ENCODE measurements at places on chromosomes 4 and X.

DNA sequence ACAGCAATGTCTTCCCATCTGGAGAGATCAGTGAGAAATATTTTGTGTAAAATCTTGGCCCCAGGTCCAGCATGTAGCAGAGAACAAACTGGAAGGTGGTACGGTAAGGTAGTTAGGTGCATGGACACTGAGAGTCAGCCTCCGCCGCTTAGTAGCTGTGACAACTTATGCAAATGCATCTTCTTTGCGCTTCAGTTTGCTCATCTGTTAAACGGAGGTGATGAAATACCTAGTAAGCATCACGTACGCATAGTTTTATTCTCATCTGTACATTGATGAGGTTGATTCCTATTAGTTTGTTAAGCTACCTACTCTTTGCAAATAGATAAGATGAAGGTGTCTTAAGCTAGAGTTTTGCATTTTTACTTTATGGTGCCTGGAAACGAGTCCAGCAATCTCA, 80.0 kb upstream of the MSX1 start:
- DNase-seq, result no peak

- no peak for DNase-seq
Measured at GRCh38 chr4:87045234-87045558, 110.4 kb downstream of the AFF1 start.

DNA sequence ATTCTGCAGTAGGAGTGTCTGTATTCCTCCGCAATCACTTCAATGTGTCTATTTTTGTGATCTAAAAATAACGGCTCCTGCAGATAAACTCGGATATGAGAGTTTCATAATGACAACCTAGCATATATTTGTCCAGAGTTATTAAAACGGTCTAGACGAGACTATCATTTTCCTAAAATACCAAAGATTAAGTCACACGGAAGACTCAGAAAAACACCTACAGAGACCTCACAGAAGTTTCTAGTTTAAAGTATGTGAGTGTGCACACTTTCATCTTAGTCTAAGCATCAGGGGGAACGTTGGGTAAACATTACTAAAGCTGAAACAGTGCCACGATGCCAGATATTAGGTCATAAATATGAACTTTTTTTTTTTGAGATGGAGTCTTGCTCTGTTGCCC, 156.9 kb downstream of the AFAP1 start:
- no peak for DNase-seq

DNA sequence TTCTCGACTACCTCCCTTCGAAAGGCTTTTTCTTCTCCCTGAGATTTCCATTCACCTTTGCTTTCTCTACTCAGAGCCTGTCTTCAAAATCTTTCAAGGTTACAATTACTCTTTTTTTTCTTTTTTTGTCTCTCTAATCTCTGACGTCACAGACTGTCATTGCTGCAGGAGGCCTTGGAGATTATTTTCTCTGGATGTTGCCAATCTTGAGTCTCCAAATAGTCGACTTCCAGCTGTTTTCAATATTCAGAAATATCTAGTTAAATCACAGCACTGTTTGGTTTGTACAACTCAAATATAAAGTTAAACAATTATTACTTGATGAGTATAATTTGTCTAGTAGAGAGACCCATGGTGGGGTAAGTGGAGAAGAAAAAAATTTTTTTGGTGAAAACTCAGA, 359.0 kb upstream of the BOD1L1 start:
- DNase-seq, result no peak

DNA sequence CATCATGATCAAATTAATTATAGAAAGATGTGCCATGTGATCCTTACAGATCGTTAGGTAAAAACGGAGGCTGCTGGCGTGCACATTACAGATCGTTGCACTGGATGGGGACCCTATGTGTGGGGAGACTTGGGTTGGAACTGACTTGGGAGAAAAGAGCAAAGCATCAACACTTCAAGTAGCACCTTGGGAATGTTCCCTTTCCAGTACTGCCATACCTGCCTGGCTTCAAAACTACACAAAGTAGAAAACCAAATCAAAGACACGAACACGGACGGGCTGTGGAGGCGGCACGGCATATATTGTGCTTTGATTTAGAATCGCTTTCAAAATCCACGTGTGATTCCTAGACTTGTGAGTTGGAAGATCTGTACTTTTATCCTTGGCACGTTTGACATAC, 898 bp downstream of the CMC4 start:
- peak; percentile 3 for DNase-seq

DNA sequence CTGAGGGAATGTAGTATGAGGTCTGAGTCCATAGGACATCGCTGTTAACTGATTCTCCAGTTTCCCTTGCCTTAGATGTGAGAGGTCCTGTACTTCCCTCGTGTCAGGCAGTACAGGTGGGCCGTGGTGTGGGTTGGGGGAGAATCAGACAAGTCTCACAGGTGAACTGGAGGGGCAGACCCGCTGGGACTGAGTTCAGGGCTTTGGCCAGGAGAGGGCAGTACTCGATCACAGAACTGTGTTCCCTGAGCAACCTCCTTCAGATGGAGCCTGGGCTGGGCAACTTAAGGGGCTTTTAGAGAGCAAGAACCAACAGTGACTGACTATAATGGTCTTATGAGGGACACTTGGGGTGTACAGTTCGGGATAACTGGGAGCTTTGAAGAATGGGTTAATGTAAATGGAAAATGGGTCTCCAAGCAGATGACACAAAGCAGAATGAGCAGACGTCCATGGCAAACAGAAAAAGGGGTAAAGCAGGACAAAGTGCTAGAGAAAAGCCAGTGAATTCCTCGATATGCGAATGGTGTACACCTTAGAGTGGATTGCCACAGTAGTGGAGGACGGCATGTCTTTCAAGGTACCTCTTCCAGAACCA, 83.6 kb downstream of the CCNG2 start:
- DNase-seq, result peak; percentile 75

GRCh38 chr4:146943691-146944375, 1.8 kb downstream of the TTC29 start:
- no peak for DNase-seq

DNA sequence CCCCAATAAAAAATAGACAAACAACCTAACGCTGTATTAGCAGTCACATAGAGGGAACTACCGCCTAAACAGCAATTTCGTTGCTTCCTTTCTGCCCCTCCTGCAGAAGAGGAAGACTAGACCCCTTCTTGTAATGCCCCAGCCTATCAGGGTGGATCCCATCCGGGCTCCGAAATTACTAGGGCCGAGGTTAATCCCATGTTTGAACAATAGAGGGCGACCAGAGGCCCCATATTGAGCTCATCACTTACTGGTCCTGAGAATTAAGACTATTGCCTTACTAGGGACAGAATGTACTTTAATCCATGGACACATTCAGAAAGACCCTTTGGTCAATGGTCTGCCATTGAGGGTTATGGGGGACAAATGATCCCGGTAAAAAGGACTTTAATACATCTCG, 11.8 kb upstream of the ZNF630 start:
- peak; percentile 65 for DNase-seq

GRCh38 chrX:150842198-150842685, 56.2 kb downstream of the CD99L2 start:
- peak; percentile 6 for DNase-seq

- DNase-seq, result peak; percentile 95
Measured at GRCh38 chr4:5710961-5711478, at the start of gene EVC. Gene EVC (plus strand): TSS chr4:5711201. CDS start chr4:5711381, 180 bp downstream.

DNA sequence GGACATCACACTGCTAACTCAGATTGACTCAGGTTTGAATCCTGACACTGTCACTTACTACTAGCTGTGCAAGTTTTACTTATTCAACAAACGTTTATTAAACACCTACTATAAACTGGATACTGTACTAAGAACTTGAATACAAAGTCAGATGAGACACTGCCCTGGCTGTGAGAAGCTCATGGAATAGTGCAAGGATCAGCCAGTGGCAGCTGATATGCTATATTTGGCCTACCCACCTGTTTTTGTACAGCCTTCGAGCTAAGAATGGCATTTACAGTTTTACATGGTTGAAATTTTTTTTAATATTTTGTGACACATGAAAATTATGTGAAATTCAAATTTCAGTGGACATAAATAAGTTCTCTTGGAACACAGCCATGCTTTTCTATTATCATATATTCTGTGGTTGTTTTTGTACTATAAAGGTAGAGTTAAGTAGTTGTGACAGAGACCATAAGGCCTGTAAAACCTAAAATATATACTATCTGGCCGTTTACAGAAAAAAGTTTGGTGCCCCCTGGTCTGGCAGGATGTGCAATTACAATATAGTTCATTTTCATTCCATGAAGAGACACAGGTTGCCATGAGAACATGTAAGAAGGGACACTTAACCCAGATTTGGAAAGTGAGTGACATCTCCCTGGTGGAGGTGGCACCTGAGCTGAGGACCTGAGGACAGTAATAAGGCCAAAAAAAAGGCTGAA, 3.4 kb upstream of the SEC24D start:
- peak; percentile 50 for DNase-seq

- DNase-seq, result no peak
Measured at GRCh38 chrX:10676235-10676957, 56.0 kb upstream of the MID1 start.

DNA sequence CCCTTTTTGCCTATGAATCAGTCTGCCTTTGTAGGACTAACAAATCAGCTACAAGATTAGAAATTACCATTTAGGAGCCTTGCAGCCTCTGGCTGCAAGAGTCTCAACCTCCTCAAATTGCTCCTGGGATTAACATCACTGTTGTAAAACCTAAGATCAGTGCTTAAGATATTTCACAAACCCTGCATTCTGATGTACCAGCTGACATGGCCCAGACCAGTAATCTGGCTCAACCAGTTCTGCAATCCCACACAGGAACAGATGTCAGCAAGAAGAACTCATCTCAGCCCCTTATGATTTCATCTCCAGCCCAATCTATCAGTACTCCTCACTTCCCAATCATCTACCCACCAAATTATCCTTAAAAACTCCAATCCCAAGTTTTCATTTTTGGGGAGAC, 32.5 kb upstream of the AADAT start:
- peak; percentile 14 for DNase-seq

- DNase-seq, result no peak
Measured at GRCh38 chr4:38785041-38785790, 2.4 kb upstream of the TLR10 start.

GRCh38 chrX:63281465-63281864, 69.7 kb downstream of the SPIN4 start:
- no peak for DNase-seq

GRCh38 chr4:76300012-76300411, 6.5 kb upstream of the STBD1 start:
- DNase-seq, result no peak

- no peak for DNase-seq
Measured at GRCh38 chr4:138428611-138429010, 186.5 kb upstream of the SLC7A11 start.

DNA sequence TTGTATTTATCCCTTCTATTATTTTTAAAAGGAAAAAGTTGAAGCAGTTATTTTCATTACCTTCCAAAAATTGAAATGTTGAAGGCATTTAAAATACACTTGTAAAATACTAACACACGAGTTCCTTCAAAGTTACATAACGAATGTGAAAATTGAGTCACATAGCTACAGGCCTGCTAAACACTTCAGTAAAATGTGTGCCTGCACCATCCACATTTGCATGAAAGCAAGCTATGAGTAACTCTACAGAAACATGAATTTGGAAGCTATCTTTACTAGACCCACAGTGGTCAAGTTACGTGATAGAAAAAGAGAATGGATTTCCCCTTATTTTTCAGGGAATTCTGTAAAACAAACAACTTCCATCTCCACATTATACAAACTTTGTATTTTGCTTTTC, 1148.8 kb upstream of the PCDH7 start:
- no peak for DNase-seq

- no peak for DNase-seq
Measured at GRCh38 chr4:23353200-23353599, 536.6 kb downstream of the PPARGC1A start.

DNA sequence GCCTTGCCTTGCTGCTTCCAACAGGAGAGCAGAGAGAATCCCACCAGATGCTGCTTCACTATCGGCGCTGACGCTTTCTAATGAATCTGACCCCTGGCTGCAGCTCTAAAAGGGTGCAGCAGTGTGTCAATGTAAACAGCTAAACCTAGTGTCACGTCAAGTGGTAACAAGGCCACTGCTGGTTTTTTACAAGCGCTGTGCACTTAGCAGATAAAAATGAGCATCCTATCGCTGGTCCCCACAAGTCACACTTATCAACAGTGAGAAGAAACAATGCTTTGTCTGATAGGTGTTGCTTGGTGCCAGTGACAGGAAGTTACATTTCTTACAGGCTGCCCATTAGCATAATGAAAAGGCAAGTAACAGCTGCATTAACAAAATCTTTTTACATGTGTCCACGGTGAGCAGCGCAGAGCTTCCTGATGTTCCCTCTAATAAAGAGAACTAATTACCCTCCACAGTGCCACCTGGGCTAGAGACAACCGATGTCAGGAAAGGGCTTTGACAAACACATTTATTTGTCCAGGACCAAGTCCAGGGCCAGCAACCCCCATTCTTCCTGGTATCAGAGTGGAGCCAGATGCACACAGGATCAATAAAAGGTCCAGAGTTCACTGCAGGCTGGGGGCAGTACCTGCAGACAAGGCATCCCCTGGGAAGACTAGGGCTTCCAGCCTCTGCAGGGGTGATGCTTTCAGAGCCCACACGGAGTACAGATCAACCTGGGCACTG, 176.0 kb downstream of the MGST2 start:
- DNase-seq, result no peak

DNA sequence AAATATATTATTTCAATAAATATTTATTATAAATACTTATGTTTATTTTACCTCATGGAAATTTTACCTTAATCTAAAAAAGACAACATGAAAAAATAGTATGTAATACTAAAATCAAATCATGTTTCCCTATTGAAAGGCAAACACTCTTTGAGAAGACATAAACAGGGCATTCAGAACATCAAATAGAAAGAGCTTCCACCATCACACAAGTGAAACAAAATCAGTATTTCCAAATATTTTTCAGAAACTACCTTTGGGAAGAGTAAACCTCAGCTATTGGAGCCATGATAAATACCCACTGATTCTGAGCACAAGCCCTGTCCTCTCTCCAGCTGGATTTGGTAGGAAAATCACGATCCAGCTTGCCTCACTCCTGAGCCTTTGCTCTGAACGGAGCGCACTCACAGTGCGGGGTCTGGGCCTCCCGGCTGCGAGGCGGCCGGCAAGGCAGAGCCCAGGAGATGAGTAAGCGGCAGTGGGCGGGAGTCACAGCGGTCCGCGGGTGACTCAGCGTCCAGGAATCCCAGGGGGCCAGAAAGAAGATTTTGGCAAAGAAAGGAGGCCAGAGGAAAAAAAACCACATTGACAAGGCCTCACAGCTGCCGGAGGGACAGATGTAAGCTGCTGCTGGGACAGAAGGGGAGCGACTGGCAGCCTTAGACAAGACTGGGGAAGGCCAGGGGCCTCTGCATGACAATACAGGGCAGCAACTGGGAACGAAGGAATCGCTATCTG, 14.7 kb upstream of the ANXA5 start:
- peak; percentile 94 for DNase-seq

GRCh38 chrX:124300405-124300804, 32.1 kb upstream of the TEX13D start:
- no peak for DNase-seq

GRCh38 chr4:152981278-152981677, 45.2 kb downstream of the FHDC1 start:
- DNase-seq, result no peak

DNA sequence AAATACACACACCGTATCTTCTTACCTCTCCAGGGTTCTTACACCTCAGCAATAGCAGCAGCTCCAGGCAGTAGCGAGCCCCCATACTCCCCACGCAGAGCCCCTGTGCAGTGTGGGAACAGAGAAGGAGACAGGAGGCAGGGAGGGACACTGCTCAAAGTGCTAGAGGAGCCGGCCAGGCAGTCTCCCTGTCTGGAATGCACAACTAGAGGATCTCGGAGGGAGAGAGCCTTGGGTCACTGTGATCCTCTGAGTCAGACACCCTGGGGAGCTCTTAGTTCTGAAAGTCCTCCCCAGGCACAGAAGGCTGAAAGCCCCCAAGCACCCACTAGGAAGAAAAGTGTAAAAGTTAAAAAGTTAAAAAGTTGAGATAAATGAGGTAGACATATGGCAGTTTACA, 16.0 kb downstream of the AMELX start:
- no peak for DNase-seq
